Sigmoid colon (tissue), 7 donors: ENCODE measurements at places on chromosomes 1 and 21. TPM values are rescaled to one million over a fixed set of nuclear protein-coding genes. Genes with fewer than 3 reads are reported as not detected.
A peak's percentile ranks its signal among the peaks of the same experiment; 100 is the strongest.

The GJB3 gene
- total RNA-seq: not detected

- no peaks in the 10 kb centered on the region for H3K4me1 ChIP-seq
- H3K27me3 ChIP-seq: no peaks in the 10 kb centered on the region
- no peak overlapping the region for H3K27ac ChIP-seq
- DNase-seq: no peak
- no peak overlapping the region for H3K4me3 ChIP-seq
Measured at GRCh38 chr1:67489643-67490042, 59.4 kb upstream of the SERBP1 start.

DNA sequence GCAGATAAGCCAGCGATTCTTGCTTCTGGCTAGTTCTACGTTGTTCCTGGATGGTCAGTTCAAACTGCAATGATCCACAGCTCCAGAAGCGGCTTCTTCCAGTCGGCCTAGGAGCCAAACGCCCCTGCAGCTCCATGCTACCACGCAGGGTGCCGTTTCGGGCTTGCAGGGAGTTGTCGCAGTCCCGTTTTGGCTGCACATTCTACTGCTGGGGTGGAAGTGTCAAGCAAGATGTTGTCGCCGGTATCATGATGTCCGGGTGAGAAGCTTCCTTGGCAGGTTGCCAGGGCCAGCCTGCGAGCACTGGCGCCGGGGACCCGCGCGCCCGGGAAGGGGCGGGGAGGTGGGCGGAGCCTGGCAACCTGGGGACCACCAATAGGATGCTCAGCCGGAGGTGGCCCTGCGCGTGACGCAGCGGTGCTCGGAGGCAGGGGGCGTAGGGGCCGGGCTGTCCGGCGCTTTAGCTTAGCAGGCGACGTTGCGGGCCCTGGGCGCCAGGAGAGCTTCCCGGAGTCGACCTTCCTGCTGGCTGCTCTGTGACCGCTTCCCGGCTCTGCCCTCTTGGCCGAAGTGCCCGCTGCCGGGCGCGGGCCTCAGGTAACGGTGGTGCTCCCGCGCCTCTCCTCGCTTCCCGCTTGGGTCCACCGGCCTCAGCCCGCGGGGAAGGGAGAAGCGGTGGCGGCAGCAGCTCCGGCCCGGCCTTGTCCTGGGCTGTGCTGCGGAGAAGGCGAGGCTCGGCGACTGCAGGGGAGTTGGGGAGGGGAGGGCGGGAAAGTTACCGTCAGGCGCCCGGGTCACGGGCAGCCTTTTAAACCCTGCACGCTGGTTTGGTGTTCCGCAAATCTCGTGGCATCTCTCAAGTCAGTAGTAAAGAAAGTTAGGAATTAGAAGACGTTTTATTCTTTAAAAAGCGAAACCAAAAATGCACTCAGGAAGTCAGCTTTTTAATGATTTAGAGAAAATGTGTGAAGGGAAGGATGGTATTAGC lies at the start of gene SOAT1:
Gene SOAT1 (plus strand): TSS at position 458 of the 988 bp plus-strand sequence. CDS start 8,888 bp downstream, outside the sequence.
- no peaks in the 10 kb centered on the region for H3K36me3 ChIP-seq
- peak within 1 kb of the TSS; percentile 95 for H3K27ac ChIP-seq
- H3K4me1 ChIP-seq: no peaks in the 10 kb centered on the region
- H3K4me3 ChIP-seq: peak within 1 kb of the TSS; percentile 72

GRCh38 chr1:10629816-10630571 lies 155.2 kb downstream of the PEX14 start:
- H3K27me3 ChIP-seq: no peaks in the 10 kb centered on the region
- H3K4me1 ChIP-seq: peaks cover 22% of the 10 kb centered on the region

GRCh38 chr1:30232288-30232899 lies 491.0 kb downstream of the MATN1 start:
- H3K27ac ChIP-seq: no peak overlapping the region
- H3K4me3 ChIP-seq: no peak overlapping the region
- no peak for DNase-seq
- no peaks in the 10 kb centered on the region for H3K36me3 ChIP-seq
- no peaks in the 10 kb centered on the region for H3K4me1 ChIP-seq
- H3K27me3 ChIP-seq: no peaks in the 10 kb centered on the region
